Midbrain (tissue), 1 donor: ENCODE measurements at places on chromosomes 13 and 19.

DNA sequence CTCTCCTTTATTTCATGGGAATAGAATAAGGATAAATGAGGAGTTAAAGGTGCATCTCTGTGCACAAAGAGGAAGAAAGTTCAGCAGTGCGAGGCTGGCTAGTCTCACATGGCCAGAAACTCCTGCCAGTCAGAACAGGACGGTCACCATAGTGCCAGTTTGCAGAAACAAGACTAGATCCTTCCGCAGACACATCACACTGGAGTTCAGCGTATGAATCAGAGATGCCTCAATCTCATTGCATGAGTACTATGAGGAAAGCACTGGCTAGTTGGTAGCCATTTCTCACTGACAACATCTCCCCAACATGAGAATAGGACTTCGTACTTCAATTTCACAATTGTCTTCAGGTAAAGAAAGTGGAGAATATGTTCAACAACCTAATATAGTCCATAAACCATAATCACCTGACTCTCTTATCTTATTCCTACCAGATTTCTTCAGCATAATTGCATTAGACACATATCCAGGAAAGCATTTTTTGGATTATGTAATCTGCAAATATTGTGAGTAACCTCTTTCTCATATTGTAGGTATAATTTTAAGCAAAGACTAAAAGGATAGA lies 34.9 kb downstream of the RXFP2 start:
- no peak for DNase-seq

- DNase-seq = no peak
These were observed 431.4 kb downstream of the TBC1D4 start for GRCh38 chr13:75050419-75051046.

DNA sequence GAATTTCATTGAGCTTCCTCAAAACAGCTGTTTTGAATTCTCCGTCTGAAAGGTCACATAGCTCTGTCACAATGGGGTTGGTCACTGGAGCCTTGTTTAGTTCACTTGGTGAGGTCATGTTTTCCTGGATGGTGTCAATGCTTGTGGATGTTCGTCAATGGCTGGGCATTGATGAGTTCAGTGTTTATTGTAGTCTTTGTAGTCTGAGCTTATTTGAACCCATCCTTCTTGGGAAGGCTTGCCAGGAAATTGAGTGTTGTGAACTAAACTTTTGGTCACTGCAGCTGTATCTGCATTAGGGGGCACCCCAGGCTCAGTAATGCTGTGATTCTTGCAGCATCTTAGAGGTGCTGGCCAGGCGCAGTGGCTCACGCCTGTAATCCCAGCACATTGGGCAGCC lies 22.0 kb downstream of the BLOC1S3 start:
- DNase-seq = peak; percentile 30

GRCh38 chr19:1860821-1861598 lies 2.4 kb downstream of the KLF16 start:
- no peak for DNase-seq

DNA sequence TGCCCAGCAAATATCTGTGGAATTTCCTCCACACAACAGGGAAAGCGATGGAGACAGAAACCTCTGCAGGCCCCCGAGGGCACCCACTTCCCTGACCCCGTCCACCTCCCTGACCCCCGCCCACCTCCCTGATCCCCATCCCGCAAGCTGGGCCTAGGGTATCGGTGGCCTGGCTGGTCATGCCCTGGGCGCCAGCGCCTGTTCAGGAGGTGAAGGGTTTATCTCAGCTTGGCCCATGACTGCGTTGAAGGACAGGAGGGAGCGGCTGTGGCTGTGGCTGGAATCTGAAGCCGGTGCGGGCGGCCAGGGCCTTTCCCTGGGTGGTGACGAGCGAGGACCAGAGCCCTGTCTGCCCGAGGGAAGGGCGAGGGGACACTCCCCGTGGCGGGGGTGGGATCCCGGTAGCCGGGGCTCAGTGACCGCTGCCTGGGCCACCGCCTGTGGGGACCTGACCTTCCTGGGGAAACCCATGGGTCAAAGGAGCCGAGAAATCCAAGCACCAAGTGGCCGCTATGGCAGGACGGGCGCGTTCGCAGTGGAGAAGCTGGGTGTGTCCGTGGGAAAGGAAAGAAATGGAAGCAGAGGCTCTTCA lies 20.7 kb downstream of the GAS6 start:
- no peak for DNase-seq

DNA sequence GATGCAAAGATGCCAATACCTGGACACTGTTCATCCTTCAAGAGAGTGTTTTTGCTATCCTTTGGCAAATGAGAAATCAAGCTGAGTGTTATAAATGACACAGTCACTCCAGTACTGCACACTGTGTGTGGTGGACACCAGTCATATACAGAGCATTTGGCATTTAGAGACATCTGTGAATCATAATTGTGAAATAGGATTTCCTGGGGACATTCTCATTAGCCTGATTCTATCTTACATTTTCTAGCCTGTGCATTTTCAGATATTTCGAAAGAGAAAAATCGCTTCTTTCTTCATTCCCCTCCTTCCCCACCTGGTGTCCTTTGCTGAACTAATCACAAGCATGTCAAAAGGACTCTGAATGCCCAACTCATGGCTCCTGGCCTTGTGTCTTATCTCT lies 781.0 kb upstream of the ARGLU1 start:
- DNase-seq = no peak

DNA sequence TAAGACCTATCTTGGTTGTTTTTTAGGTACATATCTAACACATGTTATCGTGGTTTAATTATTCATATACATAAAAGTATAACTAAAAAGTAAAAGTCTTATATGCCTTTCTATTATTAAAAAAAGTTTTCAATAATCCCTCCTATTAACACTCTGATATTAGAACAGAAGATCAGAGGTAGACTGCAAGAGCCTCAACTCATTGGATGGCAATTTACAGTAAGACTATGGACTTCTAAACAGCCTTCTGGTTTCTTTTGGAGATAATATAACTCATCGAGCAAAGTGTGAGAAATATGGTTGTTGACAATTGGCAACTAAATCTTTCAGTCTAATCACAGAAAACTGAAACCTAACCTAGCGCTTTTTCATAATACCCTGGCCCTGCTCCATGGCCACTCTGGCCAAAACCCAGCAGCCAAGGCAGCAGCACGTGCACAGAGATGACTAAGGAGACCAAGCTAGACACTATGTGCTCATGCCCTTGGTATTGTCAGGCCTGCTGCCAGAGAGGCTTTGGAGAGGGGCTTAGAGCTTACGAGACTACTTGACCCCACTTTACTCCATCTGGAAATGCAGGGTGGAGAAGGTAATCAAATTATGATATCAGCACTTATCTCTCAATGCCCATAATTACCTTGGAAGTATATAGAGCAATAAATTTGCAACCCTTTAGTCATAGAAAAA lies 40.6 kb upstream of the EEF1AKMT1 start:
- DNase-seq = no peak

DNA sequence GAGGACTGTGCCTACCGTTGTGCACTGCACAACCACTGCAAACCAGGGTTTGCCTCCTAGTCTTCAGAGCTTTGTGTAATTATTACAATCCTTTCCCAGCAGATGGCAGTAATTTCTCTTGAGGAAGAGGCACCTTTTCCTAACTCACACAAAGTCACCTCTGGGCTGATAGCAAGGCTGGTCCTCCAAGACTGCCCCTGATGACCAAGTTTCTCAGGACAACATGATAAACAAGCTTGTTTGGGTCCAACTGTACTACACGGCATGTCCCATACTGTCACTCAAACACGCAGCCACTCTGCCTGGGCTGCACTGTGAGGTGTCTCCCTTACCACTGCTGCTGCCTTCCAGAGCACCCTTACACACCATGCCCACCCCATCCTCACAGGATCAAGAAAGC lies 39.3 kb downstream of the RFXAP start:
- peak; percentile 43 for DNase-seq

- DNase-seq = no peak
These were observed 324.4 kb downstream of the LMO7 start for GRCh38 chr13:75960538-75960994.

DNA sequence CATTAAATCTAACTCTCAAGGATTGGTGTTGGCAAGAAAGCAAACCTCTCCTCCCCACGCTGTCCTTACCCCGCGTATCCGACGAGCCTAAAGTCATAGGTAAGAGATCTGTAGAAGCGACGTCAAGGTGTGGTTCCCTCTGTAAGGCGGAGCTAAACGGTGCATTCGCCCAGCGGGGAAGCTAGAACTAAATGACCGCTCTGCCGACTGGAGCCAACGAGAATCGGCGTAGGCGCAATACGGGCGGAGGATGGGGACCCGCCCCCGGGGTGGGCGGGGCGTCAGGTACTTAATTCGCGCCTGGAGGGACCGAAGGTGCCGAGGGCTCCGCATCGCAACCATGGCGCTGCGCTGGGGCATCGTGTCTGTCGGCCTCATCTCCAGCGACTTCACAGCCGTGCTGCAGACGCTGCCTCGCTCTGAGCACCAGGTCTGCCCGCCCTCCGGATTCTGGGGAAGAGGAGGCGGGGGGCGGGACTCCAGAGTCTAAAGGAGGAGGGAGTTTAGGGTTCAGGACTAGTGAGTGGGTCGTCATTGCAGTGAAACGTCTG lies at the start of gene DHDH:
Gene DHDH (plus strand): TSS at position 318 of the 551 bp plus-strand sequence. CDS start 23 bp downstream, at position 341.
- peak; percentile 30 for DNase-seq

- no peak for DNase-seq
These were observed at the start of gene KLHL26 for GRCh38 chr19:18636969-18637629. Gene KLHL26 (plus strand): TSS chr19:18637028. CDS start chr19:18637055, 27 bp downstream.

GRCh38 chr19:2273356-2274184 lies 8.4 kb downstream of the PEAK3 start:
- peak; percentile 68 for DNase-seq

DNA sequence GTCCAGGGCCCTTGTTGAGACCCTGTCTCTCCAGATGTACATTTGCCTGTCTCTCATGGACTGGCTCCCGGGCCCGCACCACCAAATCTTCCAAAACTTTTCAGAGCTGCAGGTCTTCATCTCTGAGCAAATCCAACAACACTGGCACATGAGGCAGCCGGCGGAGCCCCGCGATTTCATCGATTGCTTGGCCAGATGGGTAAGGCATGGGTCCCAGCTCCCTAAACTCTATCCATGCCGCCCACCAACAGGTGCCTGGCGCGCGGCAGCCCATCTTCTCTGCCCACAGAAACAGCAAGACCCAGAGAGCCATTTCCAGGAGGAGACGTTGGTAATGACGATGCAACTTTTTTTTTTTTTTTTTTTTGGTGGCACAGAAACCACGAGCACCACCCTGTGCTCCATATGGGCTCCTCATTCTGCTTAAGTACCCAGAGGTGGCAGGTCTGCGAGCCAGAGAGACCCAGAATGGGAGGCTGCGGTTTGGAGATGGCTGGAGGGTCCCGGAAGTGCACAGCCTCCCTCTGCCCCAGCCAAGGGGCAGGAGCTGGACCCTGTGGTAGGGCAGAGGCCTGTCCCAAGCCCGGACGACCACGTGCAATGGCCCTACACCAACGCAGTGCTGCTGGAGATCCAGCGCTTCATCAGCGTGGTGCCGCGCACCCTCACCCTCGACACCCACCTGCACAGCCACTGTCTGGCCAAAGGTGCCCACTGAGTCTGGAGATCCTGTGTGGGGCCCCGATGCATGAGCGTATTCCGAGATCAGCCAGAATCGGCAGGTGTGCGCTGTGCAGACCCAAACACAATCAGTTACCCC lies 22.6 kb downstream of the CYP2F1 start:
- DNase-seq = no peak

DNA sequence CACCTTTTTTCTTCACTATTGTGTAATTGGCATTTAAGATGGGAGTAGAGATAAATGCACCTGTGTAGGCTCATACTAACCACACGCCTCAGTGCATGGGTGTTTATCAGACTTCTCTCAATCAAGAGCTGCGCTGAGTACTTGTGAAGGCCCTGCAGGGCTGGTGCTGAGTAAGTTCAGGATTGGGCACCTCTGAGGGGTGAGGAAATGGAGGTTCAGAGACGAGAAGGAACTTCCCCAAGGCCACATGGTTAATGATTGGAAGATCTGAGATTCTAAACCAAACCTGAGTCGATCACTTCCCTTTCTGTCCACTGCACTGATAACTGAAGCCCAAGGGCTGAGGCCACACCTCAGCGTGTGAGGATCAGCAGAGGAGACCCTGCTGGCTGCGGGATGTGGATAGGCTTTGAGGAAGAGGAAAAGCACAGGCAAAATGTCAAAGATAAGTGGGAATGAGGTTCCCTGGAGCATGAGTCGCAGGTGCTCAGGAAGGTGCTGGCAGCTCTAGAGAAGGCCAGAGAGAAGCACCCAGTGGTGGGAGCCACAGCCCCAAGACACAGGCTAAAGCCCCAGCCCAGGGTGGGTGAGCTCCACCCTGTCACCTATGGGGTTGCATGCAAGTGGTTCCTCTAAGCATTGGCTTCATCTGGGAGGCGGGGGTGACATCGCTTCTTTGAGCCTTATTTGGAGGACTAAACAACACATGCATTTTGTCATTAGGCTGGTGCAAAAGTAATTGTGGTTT lies 32.3 kb upstream of the GJB6 start:
- no peak for DNase-seq

- no peak for DNase-seq
These were observed 4.0 kb downstream of the KLF16 start for GRCh38 chr19:1859331-1859781.

DNA sequence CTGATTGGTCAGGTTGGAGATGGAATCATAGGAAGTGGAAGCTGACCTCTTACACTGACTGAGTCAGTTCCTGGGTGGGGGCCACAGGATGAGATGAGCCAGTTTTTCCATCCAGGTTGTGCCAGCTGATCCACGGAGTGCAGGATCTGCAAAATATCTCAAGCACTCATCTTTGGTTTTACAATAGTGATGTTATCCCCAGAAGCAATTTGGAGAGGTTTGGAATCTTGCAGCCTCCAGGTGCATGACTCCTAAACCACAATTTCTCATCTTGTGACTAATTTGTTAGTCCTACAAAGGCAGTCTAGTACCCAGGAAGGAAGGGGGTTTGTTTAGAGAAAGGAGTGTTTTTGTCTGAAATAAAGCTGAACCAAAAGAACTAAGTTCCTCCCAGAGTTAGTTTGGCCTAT lies 212.8 kb downstream of the SLITRK6 start:
- DNase-seq = no peak

- DNase-seq = no peak
These were observed 20.5 kb downstream of the HAUS8 start for GRCh38 chr19:17054746-17055145.

GRCh38 chr19:12141405-12141736 lies 1.2 kb upstream of the ZNF20 start:
- no peak for DNase-seq

DNA sequence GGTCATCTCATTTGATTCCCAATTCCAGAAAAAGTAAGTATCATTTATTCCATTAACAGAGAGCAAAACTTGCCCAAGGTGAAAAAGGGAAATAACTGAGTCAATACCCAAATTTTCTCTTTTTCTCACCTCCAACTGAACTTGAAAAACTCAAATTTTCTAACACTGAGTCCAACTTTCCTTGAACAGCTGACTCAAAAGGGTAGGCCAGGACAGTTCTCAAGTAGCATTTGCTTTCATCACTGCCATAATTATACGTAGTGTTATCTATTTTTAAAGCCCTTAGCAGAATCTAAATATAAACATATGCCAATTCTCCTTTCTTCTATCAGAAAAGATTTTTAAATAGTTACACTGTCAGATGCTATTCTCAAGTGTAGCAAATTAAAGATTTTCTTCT lies 3.5 kb downstream of the N4BP2L2 start:
- DNase-seq = no peak

- DNase-seq = peak; percentile 50
These were observed 34.4 kb upstream of the MIR17HG start for GRCh38 chr13:91313103-91313502.
